Activated naive CD8-positive, alpha-beta T cell treated with anti-CD3 and anti-CD28 coated beads for 36 hours (primary cell): ENCODE measurements at places on chromosomes 6 and 20.

DNA sequence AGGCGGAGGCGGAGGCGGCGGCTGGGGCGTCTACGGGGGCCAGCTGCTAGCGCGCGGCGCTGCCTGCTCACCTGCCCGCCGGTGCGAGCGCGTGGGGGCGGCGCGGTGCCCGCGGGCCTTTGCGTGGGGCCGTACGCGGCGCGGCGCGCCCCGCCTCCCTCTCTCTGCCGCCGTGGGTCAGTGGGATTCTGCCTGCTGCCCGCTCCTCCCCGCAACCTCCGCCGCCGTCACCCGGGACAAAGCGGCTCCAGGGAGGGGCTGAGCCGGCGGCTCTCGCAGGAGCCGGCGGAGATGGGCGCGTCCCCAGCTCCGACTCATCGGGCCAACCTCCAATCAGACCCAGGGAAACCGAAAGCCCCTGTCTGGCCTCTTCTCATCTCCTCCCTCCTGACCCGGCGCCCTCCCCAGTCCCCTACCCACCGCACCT lies at the start of gene RCAN2:
Gene RCAN2, minus strand, starts transcription at position 249 of the 427 bp plus-strand sequence.
- H3K36me3 ChIP-seq = no peaks in the 10 kb centered on the region
- DNase-seq = peak; percentile 53

DNA sequence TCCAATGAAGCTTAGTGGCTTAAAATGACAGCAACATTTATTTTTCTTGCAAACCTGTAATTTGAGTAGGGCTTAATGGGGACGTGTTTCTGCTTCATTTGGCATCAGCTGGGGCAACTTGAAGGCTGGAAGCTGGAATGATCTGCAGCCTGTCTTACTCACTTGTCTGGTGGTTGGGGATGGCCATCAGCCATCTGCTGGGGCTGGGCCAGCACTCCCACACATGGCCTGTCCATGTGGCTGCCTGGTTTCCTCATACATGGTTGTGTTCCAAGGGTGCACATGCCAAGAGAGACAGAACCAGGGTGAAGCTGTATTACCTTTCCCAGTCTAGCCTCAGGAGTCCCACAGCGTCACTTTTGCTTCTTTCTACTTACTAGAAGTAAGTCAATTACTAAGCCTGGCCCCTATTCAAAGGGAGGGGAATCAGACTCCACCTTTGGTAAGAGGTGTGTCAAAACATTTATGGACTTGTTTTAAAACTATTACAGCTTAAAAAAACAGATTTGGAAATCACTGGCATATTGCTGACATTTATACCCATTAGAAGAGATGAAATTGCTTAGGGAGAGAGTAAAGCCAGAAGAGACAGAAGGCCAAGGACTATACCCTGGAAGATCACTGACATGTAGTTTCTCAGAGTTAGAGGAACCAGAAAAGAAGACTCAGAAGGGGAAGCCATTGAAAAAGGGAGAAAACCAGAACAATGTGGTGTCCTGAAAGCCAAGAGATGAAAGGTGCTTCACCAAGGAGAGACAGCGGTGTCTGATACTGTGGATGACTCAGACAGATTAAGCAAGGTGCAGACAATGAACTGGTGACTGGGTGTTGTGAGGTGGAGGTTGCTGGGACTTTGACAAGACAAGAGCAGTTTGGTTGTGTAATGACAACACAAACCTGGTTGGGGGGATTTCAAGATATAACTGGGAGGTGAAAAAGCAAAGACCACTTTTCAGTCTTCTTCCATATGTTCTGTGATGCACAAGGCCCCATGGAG lies 345.2 kb downstream of the GJA1 start:
- no peaks in the 10 kb centered on the region for H3K36me3 ChIP-seq
- no peak overlapping the region for H3K4me3 ChIP-seq
- no peaks in the 10 kb centered on the region for H3K4me1 ChIP-seq
- no peak for DNase-seq

DNA sequence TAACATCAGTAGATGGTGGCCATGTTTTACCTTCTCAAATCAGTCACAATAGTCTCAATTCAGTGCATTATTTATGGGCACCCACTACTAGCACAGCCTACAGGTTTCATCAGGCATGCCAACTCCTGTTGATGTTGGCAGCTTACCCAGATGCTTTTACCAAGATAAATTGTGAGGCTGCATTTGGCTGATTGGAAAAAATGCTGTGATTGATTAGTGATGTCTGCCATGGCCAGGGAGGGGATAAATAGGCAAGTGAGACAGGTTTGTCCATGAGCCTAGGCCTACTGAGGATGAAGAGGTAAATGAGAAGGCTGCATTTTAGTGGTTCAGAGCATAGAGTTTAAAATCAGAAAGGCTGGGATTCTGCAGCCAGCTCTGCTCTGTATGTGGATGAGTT lies 227.1 kb downstream of the NFATC2 start:
- H3K27ac ChIP-seq = no peak overlapping the region
- H3K27me3 ChIP-seq = peaks cover 4% of the 10 kb centered on the region
- H3K36me3 ChIP-seq = no peaks in the 10 kb centered on the region
- DNase-seq = no peak

GRCh38 chr6:14059791-14060436 lies 57.7 kb upstream of the CD83 start:
- H3K27me3 ChIP-seq = peaks cover 9% of the 10 kb centered on the region
- H3K36me3 ChIP-seq = no peaks in the 10 kb centered on the region
- no peak overlapping the region for H3K27ac ChIP-seq
- H3K4me3 ChIP-seq = no peak overlapping the region
- H3K4me1 ChIP-seq = no peaks in the 10 kb centered on the region

- H3K27me3 ChIP-seq = peaks cover 7% of the 10 kb centered on the region
- no peak for DNase-seq
- no peak overlapping the region for H3K27ac ChIP-seq
- H3K4me1 ChIP-seq = peaks cover 3% of the 10 kb centered on the region
- peaks cover 4% of the 10 kb centered on the region for H3K36me3 ChIP-seq
Measured at GRCh38 chr6:2721219-2721618, 29.5 kb downstream of the MYLK4 start.

DNA sequence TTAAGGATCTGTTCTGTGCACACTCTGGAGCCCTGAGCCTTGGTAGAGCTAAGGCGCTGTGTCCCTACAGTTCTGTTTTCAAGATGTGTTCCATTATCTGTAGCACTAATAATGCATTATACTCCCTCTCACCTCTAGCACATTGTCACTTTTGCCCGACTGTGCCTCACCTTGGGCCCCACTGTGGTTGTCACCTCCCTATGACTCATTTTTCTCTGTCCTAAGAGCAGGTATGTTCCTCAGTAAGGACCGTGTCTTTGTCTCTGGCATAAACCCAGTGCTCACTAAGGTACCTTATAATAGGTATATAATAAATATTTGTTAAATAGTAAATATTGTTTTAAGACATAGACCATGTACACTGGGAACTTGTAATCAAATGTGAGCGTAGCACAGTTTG lies 942.5 kb upstream of the CITED2 start:
- H3K36me3 ChIP-seq = no peaks in the 10 kb centered on the region
- H3K4me3 ChIP-seq = no peak overlapping the region
- H3K4me1 ChIP-seq = peaks cover 4% of the 10 kb centered on the region
- H3K27ac ChIP-seq = no peak overlapping the region
- DNase-seq = peak; percentile 9

DNA sequence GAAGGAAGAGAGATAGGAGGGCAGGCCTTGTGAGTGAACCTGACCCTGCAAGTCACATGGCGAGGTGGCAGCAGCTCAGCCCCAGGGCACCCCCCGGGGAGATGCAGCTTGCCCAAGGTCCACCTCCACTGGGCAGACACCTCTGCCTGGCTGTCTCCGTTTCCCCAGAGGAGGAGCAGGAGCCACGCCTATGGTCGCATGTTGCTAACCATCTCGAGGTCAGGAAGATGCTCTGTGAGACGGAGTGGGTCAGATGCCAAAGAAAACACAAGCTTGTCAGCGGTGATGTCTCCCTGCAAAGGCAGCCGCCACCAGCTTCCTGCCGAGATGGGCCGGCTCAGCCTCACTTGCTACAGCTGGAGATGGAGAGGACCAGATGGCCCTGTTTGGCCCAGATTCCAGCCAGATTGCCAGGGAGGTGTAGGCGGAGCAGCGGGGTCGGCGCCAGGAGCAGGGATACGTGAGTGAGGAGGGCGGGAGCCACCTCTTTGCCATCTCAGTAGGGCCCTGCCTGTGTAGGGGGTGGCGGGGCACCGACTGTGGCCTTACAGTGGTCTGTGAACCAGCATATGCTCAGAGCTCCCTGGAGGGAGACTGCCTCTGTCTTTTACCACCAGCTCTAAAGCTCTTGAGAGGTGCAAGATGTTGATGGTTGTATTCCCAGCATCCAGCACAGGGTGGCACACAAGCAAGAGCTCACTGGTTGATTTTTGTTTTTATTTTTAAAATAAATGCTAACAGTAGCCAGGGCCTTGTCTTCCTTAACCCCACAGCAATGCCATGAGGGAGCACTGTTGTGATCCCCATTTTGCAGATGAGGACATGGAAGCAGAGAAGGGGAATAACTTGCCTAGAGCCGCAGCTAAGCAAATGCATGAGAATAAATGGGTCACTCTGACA lies 42.9 kb upstream of the FAM83D start:
- DNase-seq = no peak
- H3K27me3 ChIP-seq = no peaks in the 10 kb centered on the region
- peaks cover 40% of the 10 kb centered on the region for H3K4me1 ChIP-seq
